ENCODE measurements at places on chromosomes 16 and 17.

- DNase-seq: no peak
Measured at GRCh38 chr17:18974407-18975149, 22.6 kb downstream of the SLC5A10 start.

DNA sequence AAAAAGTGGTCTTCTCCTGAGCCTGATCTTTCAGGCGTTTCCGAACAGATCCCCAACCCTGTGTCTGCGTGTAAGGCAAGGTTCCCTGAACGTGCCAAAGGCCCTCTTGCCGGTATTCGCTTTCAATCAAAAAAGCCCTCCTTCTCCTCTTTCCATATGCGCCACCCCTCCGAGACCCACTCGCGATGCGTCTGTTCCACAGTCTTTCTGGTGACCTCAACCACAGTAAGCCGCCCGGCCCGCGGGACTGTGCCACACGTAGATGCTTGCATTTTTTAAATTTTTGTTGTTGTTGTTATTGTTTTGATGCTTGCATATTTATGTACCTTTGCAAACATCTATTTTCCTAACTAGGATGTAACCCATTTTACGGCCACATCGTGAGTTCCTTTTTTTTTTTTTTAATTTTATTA, 607 bp upstream of the PRPSAP1 start:
- no peak for DNase-seq

DNA sequence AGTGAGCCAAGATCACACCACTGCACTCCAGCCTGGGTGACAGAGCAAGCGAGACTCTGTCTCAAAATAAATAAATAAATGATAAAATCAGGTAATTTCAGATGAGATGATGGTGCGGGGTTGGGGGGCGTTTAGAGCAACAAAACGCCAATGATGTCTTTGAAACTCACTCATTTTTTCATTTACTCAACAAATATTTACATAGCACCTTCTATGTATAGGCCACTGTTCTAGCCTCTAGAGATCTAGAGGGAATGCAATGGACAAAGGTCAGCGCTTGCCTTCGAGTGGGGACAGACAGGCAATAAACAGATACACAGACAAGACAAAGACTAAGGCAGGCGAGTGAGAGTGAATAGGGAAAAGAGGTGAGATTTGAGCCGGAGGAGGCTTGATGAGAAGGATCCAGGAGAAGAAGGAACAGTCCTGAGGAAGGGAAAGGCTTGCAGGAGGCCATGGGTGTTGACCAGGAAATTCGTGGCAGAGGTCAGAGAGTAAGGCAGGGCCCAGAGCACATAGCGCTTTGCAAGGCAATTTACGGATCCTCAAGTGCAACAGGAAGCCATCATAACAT, 14.1 kb downstream of the ALDH3A1 start:
- DNase-seq: no peak

DNA sequence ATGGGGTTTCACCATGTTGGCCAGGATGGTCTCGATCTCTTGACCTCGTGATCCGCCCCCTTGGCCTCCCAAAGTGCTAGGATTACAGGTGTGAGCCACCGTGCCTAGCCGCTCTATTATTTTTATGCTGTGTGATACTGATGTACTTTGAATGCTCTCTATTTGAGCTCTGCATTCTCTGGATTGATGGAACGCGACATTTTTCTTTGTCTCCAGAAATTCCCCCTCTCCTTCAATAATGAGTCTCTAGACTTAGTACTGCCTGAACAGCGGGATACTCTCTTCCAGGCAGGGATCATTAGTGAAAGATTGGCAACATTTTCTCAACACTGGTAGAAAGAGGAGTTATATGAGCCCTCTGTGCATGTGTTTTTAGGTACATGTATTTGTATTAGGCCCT, 93.3 kb upstream of the CLEC3A start:
- DNase-seq: no peak
